Activated CD4-positive, CD25-positive, alpha-beta regulatory T cell treated with anti-CD3 and anti-CD28 coated beads, Interleukin-2, amount 50 U/mL, for 16 hours (primary cell): ENCODE measurements at places on chromosomes 1 and 21.

DNA sequence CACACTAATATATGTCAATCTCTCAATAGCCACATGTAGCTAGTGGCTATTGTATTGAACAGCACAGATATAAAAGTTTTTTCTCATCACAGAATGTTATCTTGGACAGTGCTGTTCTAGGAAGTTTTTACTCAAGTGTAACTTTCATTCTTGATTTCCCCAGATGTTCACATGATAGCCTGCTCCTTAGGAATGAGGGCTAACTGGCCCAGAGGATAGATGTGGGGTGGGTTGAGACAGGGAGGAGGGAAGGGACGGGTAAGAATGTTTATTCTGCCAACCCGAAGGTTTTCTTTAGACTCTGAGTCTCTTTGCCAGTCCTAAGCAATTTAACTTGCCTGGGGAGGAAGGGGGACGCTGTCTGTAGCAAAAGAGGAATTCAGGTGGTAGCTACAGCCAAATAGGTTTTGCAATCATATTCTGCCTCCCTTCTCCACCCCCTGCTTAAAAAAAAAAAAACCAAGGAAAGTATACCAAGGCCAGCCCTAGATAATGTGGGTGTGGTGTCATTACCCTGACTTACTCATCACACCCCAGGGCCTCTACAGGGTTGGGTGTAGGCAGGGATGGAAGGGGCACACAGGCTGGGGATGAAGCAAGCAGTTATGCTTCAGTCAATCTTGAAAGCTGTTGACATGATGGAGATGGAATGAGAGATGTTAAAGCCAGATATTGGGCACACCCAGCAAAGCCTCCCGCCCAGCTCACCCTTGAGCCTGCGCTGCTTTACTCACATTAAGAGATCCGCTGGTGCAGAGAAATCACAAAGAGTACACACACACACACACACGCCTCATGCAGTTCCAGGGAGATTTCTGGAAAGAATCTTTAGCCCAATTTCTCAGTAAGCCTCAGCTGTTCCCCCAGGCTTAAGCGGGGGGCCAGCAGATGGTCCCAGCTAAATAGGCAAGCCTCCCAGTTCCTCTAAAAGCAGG, 59.9 kb downstream of the PLXNA2 start:
- no peak for DNase-seq

DNA sequence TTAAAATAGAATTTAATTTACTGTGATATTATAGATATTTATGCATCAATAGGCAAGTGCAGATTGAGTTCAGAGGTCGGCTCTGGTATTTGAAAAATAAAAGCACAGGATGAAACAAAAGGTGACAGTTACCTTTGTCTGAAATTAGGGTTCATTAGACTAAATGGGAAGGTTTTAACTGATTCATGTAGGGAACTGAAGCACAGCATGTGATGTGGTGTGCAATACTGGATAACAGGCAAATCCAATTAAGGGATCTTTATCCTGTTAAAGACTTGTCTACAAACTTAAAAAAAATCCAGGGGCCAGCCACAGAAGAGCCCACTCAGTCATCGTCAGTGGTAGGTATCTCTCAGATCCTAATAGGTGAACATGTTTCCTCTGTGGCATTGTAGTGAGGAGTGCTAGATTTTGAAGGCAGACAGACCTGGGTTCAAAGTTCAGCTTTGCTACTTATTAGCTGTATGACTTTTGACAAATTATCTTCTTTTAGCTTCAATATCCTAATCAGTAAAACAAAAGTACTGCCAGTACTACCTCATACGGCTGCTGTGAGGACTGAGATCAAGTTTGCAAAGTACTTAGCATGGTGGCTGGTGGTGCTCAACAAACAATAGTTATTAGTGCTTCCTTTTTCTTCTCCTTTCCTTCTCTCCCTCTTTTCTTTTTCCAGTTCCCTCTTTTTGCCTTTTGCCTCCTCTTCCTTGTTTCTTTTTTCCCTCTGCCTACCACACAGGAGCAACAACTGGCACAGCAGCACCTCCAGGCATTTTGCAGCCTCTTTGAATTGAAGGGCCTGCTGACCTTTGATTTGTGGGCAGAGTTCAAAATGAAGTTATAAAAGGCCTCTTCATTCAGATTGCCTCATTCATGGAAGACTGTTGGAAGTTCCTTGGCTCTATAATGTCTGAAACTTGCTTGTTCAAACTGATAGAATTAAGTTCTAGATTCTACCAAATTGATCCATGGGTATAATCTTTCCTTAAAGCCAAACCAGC, 44.9 kb upstream of the FOXD3 start:
- DNase-seq, result no peak

DNA sequence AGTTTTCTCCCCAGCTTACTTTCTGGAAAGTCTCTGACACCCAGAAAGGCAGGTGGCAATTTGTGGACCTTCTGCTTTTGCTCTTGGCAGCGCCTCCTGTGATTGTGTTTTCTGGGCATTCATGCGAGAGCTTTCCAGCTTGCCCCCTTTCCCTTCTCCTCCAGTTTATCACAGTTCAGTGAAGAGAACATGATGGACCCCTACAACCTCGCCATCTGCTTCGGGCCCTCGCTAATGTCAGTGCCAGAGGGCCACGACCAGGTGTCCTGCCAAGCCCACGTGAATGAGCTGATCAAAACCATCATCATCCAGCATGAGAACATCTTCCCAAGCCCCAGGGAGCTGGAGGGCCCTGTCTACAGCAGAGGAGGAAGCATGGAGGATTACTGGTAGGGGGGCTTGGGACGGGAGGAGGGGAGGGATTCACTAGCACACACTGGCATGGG, 24.3 kb upstream of the IKBKE start:
- no peak for DNase-seq

DNA sequence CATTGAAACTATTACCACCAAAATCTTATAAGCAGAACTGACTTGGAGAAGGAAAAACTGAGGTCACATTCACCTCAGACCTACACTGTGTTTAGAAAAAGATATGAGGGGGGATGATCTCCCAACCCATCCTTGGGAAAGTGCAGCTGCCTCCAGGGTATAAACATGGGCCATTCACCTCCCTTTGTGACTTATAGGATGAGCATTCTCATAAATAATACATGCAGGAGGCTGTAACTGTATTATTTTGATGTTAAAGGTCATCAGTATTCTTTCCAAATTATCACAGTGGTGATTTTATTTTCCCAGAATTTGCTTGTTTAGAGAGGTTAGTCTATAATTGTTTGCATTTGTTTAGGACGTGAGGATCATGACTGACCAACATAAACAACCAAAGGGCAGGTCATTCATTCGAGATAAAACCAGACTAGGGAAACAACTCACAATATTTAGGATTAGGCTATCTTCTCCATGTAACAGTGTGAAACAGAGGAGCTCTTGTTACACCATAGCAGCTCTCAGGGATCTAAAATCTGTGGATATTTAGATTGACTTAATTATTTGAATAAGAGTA, 109.2 kb upstream of the NR5A2 start:
- DNase-seq, result no peak

DNA sequence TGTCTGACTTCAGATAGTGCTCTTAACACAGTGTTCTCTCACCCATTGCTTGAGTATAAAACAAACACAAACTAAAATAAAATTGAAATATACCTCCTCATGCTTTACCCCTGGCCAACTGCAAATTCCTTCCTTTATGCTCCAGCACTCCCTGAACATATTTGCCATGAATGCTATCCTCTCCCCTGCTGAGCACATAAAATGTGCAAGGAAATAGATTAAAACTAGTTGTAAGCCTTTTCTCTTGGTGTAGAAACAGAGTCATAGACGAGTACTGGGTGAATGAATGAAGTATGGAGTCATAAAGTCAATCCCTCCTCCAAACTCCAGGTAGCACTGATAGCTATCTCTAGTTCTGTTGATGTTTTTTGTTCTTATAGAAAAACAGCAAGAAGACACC, 2.6 kb downstream of the GPR161 start:
- no peak for DNase-seq

- no peak for DNase-seq
Measured at GRCh38 chr1:184291701-184292100, 95.1 kb upstream of the C1orf21 start.

GRCh38 chr1:210394281-210394821, 65.6 kb downstream of the HHAT start:
- no peak for DNase-seq

DNA sequence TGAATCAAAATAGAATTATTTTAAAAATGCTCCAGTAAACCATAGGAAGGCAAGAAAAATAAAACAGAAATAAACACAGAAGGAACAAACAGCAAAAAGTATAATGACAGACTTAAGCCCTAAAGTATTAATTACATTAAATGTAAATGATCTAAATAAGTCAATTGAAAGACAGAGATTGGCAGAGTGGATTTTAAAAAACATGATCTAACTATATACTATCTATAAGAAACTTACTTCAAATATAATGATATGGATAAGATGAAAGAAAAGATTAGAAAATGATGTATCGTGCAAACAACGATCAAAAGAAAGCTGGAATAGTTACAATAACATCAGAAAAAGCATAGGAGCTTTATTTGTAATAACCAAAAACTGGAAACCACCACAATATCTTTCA, 90.8 kb downstream of the CAMK2N1 start:
- DNase-seq, result no peak

DNA sequence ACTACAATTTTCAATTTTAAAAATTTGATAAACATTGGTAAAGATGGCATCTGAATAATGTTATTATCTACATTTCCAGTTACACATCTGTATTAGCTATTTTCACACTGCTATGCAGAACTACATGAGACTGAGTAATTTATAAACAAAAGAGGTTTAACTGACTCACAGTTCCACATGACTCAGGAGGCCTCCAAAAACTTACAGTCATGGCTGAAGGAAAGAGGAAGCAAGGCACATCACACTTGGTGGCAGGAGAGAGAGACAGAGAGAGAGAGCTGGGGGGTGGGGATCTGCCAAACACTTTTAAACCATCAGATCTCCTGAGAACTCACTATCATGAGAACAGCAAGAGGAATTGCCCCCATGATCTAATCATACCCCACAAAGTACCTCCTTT, 850.0 kb downstream of the LTN1 start:
- DNase-seq, result no peak

DNA sequence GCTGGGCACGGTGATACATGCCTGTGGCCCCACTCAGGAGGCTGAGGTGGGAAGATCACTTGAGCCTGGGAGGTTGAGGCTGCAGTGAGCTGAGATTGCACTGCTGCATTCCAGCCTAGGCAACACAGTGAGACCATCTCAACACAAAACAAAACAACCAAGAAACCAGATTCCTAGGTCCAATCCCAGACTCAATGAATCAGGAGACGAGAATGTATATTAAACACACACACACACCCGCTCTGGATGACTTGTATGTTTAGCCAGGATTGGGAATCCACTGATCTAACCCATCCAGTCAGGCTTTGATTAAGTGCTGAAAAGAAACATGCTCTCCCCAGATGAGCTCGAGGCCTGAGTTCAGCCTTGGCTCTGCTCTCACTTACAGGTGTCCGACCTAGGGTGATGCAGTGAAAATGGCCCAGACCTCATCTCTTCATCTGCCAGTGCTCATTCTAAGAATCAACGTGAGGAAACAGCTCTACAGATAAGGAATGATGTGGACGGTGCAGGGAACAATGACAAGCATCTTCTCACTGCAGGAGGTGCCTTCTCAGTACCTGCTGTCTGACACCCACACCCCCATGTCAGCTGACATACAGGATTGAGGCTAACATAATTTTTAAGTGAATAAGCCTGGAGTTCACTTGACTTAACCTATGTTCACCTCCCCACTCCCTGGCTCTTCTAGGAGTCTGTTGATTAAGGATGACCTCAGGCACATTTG, 15.3 kb upstream of the SRSF4 start:
- DNase-seq, result no peak

- no peak for DNase-seq
Measured at GRCh38 chr21:41010101-41010435, 157.9 kb upstream of the BACE2 start.

GRCh38 chr1:23645338-23645737, 46.3 kb upstream of the RPL11 start:
- DNase-seq, result no peak

GRCh38 chr21:35100349-35100811, 51.3 kb upstream of the RUNX1 start:
- no peak for DNase-seq

DNA sequence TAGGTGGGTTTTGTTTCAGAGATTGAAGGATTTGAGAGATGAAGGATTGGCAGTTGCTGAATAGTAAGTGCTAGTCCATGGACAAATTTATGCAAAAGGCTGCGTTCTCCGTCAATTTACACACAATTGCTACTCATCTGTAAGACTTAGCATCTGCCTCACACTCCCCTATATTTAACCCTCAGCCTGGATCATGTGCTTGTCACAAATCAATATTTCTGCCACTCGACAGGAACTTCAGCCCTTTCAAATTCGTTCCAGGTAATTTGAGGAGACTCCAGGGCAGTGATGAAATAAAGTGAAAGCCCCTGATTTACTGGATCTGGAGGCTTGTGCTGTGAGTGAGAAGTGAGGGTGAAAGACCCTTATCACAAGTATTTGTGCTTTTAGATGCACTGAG, 105.6 kb upstream of the UBE2U start:
- no peak for DNase-seq

DNA sequence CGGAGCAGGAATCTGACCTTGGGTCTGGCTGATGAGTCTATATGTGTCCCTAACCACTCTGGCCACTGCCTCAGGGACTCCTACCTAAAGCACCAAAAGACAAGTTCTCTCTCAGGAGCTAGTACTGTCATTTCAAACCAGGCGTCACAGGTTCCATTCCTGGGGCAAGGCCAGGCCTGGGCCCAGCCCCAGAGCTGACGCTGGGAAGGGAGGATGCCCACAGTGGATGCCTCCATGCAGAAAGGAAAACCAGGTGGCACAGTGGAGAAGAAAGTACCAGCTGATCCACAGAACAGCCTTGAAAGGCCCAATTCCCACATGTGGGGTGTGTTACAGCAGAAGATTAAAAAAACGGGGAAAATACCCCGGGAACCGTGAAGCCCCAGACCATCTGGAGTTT, 77.4 kb downstream of the DMRTB1 start:
- DNase-seq, result no peak

GRCh38 chr1:5198328-5198727, 543.9 kb downstream of the AJAP1 start:
- DNase-seq, result no peak
